ENCODE measurements at places on chromosomes 1 and 21. TPM values are rescaled to one million over a fixed set of nuclear protein-coding genes. Genes with fewer than 3 reads are reported as not detected.

DAP3 gene
- 150 TPM for total RNA-seq

TCEA3 gene
- total RNA-seq = 32.4 TPM

PALMD gene
- not detected for total RNA-seq

GRCh38 chr1:172753964-172754363 lies 95.1 kb downstream of the FASLG start:
- DNase-seq = no peak

DNA sequence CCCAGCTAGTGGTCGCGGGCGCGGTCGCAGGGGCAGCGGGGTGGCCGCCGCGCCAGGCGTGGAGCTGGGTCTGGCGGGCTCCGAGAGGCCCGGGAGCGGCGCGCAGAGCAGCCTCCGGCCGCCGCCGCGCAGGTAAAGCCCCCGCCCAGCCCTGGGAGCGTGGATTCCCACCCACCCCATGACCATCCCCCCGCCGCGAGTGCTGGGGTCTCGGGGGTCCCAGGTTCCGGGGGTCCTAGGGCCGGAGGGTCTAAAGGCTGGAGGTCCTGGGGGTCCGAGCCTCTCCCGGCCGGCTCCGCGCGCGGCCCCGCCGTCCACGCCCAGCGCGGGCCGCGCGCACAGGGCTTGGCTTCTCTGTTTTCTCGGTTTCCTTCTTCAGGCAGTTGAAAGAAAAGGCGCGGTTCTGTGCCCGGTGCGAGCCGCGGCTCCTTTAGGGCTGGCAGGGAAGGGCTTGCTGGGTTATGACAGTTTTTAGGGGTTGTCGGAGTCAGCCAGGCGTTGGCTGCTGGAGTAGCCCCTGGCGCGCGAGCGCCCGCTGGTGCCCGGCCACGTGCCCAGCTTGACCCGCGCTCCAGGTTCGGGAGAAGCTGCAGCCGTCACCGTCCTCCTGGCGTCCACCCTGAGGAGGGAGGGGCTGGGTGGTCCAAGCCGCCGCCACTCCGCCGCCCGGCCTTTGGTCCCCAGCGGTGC lies 359 bp downstream of the LRRC3 start:
- no peak for DNase-seq

- DNase-seq = no peak
Measured at GRCh38 chr1:50976111-50976889, 6.3 kb downstream of the CDKN2C start.

Measured in naive thymus-derived CD8-positive, alpha-beta T cell (primary cell).